ENCODE measurements at places on chromosomes 4 and X.

- peaks cover 8% of the 10 kb centered on the region for H3K27me3 ChIP-seq
- peaks cover 32% of the 10 kb centered on the region for H3K4me1 ChIP-seq
- peak; percentile 66 for DNase-seq
- peak overlapping the region; percentile 76 for H3K27ac ChIP-seq
Observed at GRCh38 chrX:24513416-24513815, 48.3 kb downstream of the PDK3 start.

DNA sequence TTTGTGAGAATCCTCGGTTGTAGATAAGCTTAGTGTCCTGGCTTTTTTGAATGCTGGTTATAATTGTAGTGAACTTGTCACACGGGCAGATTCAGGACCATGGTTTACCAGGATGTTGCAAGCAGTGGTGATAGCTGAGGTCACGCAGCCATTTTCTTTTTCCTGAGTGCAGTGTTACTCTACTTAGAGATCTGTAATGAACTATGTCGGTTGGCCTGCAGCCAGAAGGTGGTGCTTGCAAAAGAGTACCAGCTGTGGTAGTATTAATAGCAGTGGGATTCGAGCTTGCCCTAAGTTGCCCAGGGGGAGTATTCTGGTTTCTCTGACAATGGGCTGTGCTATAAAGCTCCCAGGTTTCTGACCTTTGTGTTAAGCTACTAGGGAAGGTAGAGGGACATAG, 368.9 kb downstream of the SLITRK2 start:
- H3K4me3 ChIP-seq, result no peak overlapping the region
- no peak for DNase-seq

- no peak overlapping the region for H3K27ac ChIP-seq
- no peaks in the 10 kb centered on the region for H3K4me1 ChIP-seq
- no peaks in the 10 kb centered on the region for H3K36me3 ChIP-seq
- H3K4me3 ChIP-seq, result no peak overlapping the region
Observed at GRCh38 chrX:644304-645281, 14.0 kb downstream of the SHOX start.

- DNase-seq, result peak; percentile 63
- H3K4me3 ChIP-seq, result peak within 1 kb of the TSS; percentile 85
- H3K4me1 ChIP-seq, result peaks cover 20% of the 10 kb centered on the region
- peaks cover 5% of the 10 kb centered on the region for H3K27me3 ChIP-seq
- H3K27ac ChIP-seq, result peak within 1 kb of the TSS; percentile 97
Observed at GRCh38 chrX:154019633-154020528, at the start of gene IRAK1. Gene IRAK1, minus strand, starts transcription at chrX:154019902. Its CDS starts 90 bp downstream, at chrX:154019812.

DNA sequence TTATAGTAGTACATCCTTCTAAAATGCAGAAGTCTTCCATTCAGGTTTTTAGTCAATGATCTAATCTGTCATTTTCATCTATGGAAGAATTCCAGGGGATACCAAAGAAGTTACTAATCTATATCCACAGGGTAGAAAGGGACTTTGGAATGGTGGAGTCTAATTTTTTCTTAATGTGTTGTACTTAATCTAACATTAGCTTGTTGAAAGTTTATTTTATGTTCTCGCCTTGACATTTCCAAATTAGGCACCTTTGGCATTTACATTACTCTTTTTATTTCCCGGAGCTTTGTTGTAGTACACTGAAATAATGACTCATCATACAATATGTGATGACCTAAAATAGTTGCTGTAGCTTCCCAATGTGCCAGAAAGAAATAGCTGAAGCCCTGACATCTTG, 91.5 kb downstream of the HTR2C start:
- no peak for DNase-seq
- H3K4me3 ChIP-seq, result no peak overlapping the region
- no peak overlapping the region for H3K27ac ChIP-seq
- H3K36me3 ChIP-seq, result no peaks in the 10 kb centered on the region
- H3K27me3 ChIP-seq, result no peaks in the 10 kb centered on the region
- H3K4me1 ChIP-seq, result no peaks in the 10 kb centered on the region

DNA sequence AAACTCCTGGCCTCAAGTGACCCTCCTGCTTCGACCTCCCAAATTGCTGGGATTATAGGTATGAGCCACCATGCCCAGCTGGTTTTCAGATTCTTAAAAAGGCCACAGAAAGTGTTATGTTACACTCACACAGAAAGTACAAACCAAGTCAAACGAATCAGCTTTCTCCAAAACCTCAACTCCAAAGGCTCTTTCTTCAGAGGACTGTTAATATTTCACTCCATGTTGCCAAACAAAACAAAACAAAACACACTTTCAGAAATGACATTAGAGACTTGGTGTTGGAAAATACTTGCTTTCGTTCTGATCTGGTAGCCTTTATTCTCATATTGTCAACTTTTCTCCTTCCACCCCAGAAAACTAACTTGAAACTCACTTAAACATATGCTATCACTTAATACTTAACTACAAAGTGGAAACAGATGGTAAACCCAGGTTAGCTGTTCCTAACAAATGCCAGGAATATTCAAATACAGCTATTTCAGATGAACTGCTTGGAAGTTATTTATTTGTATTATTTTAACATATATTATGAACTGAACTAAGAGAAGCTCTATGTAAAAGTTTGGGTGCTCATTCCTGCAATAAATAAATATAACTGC, 34.7 kb downstream of the RLIM start:
- H3K4me3 ChIP-seq, result no peak overlapping the region
- no peak for DNase-seq
- peaks cover 5% of the 10 kb centered on the region for H3K36me3 ChIP-seq
- no peaks in the 10 kb centered on the region for H3K27me3 ChIP-seq
- H3K4me1 ChIP-seq, result peaks cover 31% of the 10 kb centered on the region

GRCh38 chr4:141241986-141242385, 21.3 kb downstream of the ZNF330 start:
- no peak for DNase-seq
- no peak overlapping the region for H3K4me3 ChIP-seq
- H3K27me3 ChIP-seq, result no peaks in the 10 kb centered on the region
- H3K36me3 ChIP-seq, result no peaks in the 10 kb centered on the region

- H3K36me3 ChIP-seq, result no peaks in the 10 kb centered on the region
- H3K27ac ChIP-seq, result no peak overlapping the region
- H3K27me3 ChIP-seq, result peaks cover 9% of the 10 kb centered on the region
- no peaks in the 10 kb centered on the region for H3K4me1 ChIP-seq
Observed at GRCh38 chrX:22339459-22339858, 66.7 kb downstream of the CBLL2 start.

DNA sequence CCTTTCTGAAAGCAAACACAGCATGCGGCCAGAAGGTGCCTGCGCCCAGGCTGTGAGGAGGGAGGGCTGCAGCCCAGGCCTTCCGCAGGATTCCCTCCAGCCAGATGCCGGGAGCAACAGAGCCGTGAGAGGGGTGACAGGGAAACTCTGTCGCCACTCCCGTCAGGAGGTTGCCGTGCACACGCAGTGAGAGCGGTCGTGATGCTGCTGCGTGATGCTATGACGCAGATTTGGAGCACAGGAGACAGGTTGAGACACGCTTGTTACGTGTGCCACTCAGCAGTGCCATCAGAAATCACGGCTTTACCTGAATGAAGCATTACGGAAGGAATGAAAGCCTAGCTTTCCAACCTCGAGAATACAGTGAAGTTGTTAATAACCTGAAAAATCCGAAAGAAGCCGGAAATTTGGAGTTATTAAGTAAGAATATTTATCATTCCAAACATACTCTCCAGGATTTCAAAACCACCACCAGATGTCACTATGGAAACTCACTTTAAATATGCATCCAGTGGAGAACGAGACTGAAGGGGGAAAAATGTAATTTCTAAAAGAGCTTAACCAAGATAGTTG, 54.4 kb downstream of the FAT1 start:
- no peaks in the 10 kb centered on the region for H3K27me3 ChIP-seq
- no peaks in the 10 kb centered on the region for H3K36me3 ChIP-seq
- no peak for DNase-seq
- H3K4me1 ChIP-seq, result no peaks in the 10 kb centered on the region
- no peak overlapping the region for H3K27ac ChIP-seq

GRCh38 chrX:6770936-6771335, 236.0 kb upstream of the VCX3A start:
- no peak overlapping the region for H3K4me3 ChIP-seq
- H3K4me1 ChIP-seq, result no peaks in the 10 kb centered on the region
- no peak for DNase-seq
- no peaks in the 10 kb centered on the region for H3K27me3 ChIP-seq
- no peak overlapping the region for H3K27ac ChIP-seq

- peaks cover 30% of the 10 kb centered on the region for H3K27me3 ChIP-seq
- H3K27ac ChIP-seq, result no peak overlapping the region
- peaks cover 9% of the 10 kb centered on the region for H3K4me1 ChIP-seq
- DNase-seq, result no peak
- H3K36me3 ChIP-seq, result peaks cover 2% of the 10 kb centered on the region
Observed at GRCh38 chrX:13180807-13181206, 136.4 kb upstream of the FAM9C start.

- no peaks in the 10 kb centered on the region for H3K36me3 ChIP-seq
- DNase-seq, result no peak
- H3K27me3 ChIP-seq, result peaks cover 10% of the 10 kb centered on the region
- no peak overlapping the region for H3K27ac ChIP-seq
Observed at GRCh38 chr4:101954975-101955678, 164.6 kb downstream of the BANK1 start.

DNA sequence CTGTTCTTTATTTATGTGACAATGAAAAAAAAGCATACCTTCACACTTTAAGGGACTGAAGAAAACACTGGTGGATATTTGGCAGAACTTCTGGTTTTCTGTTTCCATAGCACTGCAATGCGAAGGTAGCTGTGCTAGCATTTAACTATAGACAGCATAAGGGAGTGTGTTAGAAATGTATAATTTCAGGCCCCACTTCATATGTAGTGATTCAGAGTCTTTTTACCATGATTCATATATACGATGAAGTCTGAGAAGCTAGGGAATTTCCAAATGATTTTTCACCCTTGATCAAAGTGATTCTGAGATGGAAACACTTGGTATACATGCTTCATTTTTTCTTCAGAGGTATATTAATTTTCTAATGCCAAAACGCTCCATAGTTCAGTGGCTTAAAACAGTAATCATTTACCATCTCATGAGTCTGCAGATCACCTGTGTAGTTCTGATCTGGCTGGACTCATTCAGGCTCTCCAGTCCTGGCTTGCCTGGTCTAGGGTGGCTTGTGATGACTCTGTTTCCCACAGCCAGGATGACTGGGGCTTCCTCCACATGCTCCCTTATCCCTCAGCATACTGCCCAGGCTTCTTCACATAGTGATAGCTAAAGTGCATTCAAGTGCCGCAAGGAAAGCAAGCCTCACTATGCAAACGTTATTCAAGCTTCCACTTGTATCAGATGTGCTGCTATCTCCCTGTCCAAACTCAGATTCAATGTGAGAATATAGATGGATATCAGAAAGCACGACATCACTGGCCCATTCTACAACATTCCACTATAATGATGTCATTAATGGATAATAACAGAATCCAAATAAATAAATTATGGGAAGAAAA, 790.1 kb downstream of the TECRL start:
- no peak overlapping the region for H3K27ac ChIP-seq
- H3K4me3 ChIP-seq, result no peak overlapping the region
- DNase-seq, result no peak

GRCh38 chr4:77126809-77127208, 30.2 kb upstream of the CCNG2 start:
- H3K36me3 ChIP-seq, result no peaks in the 10 kb centered on the region
- no peak overlapping the region for H3K27ac ChIP-seq
- H3K4me3 ChIP-seq, result no peak overlapping the region
- no peaks in the 10 kb centered on the region for H3K27me3 ChIP-seq
- H3K4me1 ChIP-seq, result no peaks in the 10 kb centered on the region

DNA sequence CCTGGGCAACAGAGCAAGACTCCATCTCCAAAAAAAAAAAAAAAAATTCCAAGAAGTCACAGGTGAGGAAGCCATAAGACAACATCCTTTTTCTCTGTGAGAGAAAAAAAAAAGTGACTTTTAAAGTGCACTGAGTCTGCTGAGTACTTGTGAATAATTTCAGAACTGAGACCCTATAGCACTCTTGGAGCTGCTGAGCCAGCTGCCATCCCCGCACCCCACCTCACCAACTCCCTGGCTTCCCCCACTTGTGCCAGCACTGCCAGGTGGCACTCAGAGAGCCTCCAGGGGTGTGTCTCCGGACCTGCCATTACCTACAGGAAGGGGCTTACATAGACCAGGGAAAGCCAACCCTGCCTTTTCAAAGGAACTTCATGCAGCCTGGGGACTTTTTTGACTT, 39.2 kb upstream of the HS3ST1 start:
- no peak for DNase-seq
- no peak overlapping the region for H3K27ac ChIP-seq
- H3K4me1 ChIP-seq, result peaks cover 42% of the 10 kb centered on the region
- no peaks in the 10 kb centered on the region for H3K36me3 ChIP-seq
- peaks cover 6% of the 10 kb centered on the region for H3K27me3 ChIP-seq
- H3K4me3 ChIP-seq, result no peak overlapping the region

- no peaks in the 10 kb centered on the region for H3K36me3 ChIP-seq
- H3K4me1 ChIP-seq, result peaks cover 10% of the 10 kb centered on the region
- H3K27me3 ChIP-seq, result peaks cover 7% of the 10 kb centered on the region
- H3K27ac ChIP-seq, result no peak overlapping the region
- no peak overlapping the region for H3K4me3 ChIP-seq
- DNase-seq, result no peak
Observed at GRCh38 chr4:24769571-24769970, 25.8 kb upstream of the SOD3 start.

GRCh38 chr4:125520258-125520990, 205.7 kb downstream of the FAT4 start:
- H3K4me1 ChIP-seq, result no peaks in the 10 kb centered on the region
- H3K27me3 ChIP-seq, result no peaks in the 10 kb centered on the region
- no peak overlapping the region for H3K27ac ChIP-seq

DNA sequence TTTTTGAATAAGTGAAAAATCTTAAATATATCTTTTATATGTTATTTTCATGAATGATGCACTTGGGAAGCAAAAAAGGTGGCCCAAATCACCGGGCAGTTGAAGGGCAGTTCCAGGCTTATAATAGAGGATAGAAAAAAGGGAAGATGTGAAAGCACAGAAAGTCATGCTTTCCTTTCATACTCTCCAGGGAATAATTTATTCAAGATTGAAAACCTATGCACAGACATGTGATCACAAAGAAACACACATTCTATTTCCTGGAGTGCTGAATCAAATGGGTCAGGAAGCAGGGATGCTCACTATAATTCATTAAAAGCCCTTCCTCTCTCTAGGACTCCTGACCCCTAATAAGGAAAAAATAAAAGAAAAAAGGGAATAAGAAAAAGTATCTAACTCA, 66.1 kb upstream of the USP38 start:
- no peaks in the 10 kb centered on the region for H3K27me3 ChIP-seq
- no peak for DNase-seq
- no peak overlapping the region for H3K27ac ChIP-seq

GRCh38 chr4:15536552-15537499, 67.1 kb downstream of the CC2D2A start:
- no peak overlapping the region for H3K27ac ChIP-seq
- no peaks in the 10 kb centered on the region for H3K27me3 ChIP-seq
- H3K36me3 ChIP-seq, result no peaks in the 10 kb centered on the region
- no peak for DNase-seq
- H3K4me1 ChIP-seq, result no peaks in the 10 kb centered on the region

- no peaks in the 10 kb centered on the region for H3K27me3 ChIP-seq
- H3K27ac ChIP-seq, result peak overlapping the region; percentile 87
- H3K4me3 ChIP-seq, result peak overlapping the region; percentile 89
- H3K36me3 ChIP-seq, result no peaks in the 10 kb centered on the region
- no peak for DNase-seq
Observed at GRCh38 chr4:99893839-99894160, 427 bp downstream of the LAMTOR3 start.

All from activated T-cell treated with anti-CD3 and anti-CD28 coated beads, Interleukin-2, amount 50 U/mL, for 72 hours (primary cell).